ENCODE measurements at places on chromosomes 12 and 14. TPM values are rescaled to one million over a fixed set of nuclear protein-coding genes. Genes with fewer than 3 reads are reported as not detected.

The RDH16 gene
- total RNA-seq = 0.15 TPM

The HSPA2 gene
- total RNA-seq = 2.5 TPM

The CAPZA3 gene
- not detected for total RNA-seq

The TSPAN19 gene
- total RNA-seq = under 0.01 TPM

The FOXG1 gene
- total RNA-seq = 0.83 TPM

The EIF2S3B gene
- total RNA-seq = 0.87 TPM

The ANO2 gene
- 0.44 TPM for total RNA-seq

The RPGRIP1 gene
- not detected for total RNA-seq

The CISTR gene
- not detected for total RNA-seq

The LGMN gene
- total RNA-seq = 25.1 TPM

The OR4E2 gene
- total RNA-seq = not detected

The NOXRED1 gene
- 1.0 TPM for total RNA-seq

The FAM234B gene
- 8.3 TPM for total RNA-seq

The APOF gene
- total RNA-seq = not detected

The RAD9B gene
- total RNA-seq = 0.29 TPM

The DIO2 gene
- total RNA-seq = 16.1 TPM

The PIGH gene
- 14.7 TPM for total RNA-seq

The TMEM63C gene
- total RNA-seq = not detected

The DHH gene
- under 0.01 TPM for total RNA-seq

The ZFYVE1 gene
- 22.0 TPM for total RNA-seq

The TBX5 gene
- 26.6 TPM for total RNA-seq

The TAS2R46 gene
- 6.3 TPM for total RNA-seq

The NAV3 gene
- 41.2 TPM for total RNA-seq

The NXPH4 gene
- total RNA-seq = 3.2 TPM

The LLPH gene
- 4.5 TPM for total RNA-seq

The KLRG1 gene
- total RNA-seq = 1.0 TPM

The RPS6KL1 gene
- total RNA-seq = 1.0 TPM

The C1R gene
- total RNA-seq = 432 TPM

The SERPINA3 gene
- 0.15 TPM for total RNA-seq

The SLC24A4 gene
- total RNA-seq = under 0.01 TPM

The WSCD2 gene
- total RNA-seq = not detected

The SIVA1 gene
- total RNA-seq = 56.2 TPM

The NANOG gene
- total RNA-seq = under 0.01 TPM

The PLA2G1B gene
- not detected for total RNA-seq

The KRT2 gene
- total RNA-seq = not detected

The CMTM5 gene
- 0.44 TPM for total RNA-seq

The DNAH10 gene
- total RNA-seq = 0.15 TPM

The RASAL1 gene
- total RNA-seq = not detected

The DAAM1 gene
- 26.3 TPM for total RNA-seq

The GALNT6 gene
- total RNA-seq = 191 TPM

All from smooth muscle cell of trachea (primary cell).